ENCODE measurements at places on chromosomes 13 and 19.

- DNase-seq = no peak
Observed at GRCh38 chr13:50168786-50169185, 153.5 kb downstream of the KCNRG start.

DNA sequence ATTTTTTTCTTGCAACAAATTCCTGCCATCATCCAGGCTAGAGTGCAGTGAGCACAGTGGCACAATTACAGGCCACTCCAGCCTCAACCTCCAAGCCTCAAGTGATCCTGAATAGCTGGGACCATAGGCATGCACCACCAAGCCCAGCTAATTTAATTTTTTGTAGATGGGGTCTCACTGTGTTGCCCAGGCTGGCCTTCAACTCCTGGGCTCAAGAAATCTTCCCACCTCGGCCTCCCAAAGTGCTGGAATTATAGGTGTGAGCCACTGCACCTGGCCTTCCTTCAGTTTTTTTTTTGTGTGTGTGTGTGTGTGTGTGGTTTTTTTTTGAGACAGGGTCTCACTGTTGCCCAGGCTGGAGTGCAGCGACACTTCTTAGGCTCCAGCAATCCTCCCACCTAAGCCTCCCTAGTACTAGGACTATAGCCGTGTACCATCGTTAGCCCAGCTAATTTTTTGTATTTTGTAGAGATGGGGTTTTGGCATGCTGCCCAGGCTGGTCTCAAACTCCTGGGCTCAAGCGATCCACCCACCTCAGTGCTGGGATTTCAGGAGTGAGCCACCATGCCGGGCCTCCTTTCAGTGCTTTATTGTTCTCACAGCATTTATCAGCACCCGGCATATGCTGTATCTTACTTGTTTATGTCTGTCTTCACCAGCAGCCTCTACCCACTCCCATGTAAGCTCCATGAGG lies 5.9 kb upstream of the SRRM5 start:
- no peak for DNase-seq

GRCh38 chr19:290372-291005 lies 714 bp downstream of the PLPP2 start:
- peak; percentile 10 for DNase-seq

DNA sequence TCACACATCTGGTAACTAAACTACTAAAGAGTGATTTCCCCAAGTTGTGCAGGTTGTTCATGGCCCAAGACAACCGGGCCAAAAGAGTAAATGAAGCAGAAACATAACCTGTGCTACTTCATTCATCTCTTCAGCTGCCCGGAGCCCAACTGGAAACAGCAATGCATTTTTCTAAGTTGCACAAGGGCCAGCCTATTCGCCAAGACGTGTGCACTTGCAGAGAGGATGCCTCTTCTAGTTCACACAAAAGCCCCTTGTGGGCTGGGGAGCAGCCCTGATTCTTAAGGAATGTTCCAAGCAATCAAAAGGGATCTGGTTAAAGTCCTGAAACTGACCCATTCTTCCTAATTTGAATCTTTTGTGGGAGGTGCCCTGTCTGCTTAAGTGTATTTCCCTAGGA lies 275.8 kb downstream of the SHISA2 start:
- DNase-seq = no peak

GRCh38 chr13:78598116-78598781 lies 5.1 kb downstream of the POU4F1 start:
- no peak for DNase-seq

DNA sequence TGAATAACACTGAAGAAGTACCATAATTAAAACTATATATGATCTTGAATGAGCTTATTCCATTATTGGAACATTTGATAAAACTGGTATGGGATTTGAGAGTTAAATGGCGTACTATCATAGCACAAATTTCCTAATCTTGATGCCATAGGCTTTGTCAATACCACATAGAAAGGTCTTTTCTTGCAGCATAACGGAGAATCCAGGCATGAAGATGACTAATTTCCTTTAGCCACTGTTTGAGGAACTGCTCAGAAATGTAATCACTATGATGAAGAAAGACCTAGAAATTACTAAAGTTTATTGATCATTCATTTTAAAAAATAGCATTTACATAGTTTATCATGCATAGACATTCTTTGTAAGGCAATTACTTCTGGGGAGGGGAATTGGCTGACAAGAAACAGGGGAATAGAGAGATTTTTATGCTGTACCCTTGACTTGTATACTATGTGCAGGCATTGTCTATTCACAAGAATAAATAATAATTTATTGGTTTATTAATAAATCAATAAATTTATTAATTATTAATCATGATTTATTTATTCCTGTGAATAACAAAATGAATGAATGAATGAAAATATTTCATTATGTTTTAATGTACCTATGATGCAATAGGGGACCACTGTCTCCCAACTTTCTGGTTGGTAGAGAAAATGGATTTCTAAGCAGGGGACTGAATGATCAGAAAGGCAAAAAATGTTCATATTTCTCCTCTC lies 2676.6 kb downstream of the PCDH9 start:
- no peak for DNase-seq

DNA sequence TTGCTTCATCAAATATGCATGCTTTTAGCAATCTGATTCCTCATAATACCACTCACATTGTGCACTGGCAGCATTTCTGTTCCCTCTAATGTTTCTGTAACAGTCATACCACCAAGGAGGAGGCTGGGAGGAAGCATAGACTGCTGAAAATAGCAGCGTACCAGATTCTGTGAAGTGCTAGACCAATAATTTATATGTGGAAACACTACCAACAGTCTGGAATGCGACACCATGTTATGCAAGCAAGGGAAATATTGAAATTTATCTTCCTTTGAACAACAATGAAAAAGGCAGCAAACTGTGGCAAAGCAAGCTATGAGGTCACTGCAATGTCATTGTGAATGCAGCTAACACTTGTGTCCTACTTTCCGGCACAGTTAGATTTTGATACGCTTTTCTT lies 1388.0 kb downstream of the EFNB2 start:
- no peak for DNase-seq

- no peak for DNase-seq
Observed at GRCh38 chr13:21733475-21734263, 62.8 kb downstream of the FGF9 start.

DNA sequence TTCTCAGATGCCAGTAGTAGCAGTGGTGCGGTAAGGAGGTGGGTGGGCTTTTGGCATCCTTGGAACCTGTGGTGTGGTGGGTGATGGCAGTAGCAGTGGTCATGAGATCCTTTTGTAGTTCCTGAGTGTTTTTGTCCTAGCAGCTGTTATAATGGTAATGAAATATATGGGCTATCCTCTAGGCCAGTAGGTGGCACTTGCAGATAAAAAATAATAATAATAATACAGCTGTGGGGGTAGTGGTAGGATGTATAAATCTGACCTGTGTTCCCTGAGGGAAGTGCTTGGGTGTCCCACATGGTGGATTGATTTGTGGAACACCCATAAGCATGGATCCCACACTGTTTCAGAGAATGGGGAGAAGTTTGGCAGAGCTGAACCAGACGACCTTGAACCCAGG lies 334.0 kb downstream of the SLITRK5 start:
- DNase-seq = no peak

DNA sequence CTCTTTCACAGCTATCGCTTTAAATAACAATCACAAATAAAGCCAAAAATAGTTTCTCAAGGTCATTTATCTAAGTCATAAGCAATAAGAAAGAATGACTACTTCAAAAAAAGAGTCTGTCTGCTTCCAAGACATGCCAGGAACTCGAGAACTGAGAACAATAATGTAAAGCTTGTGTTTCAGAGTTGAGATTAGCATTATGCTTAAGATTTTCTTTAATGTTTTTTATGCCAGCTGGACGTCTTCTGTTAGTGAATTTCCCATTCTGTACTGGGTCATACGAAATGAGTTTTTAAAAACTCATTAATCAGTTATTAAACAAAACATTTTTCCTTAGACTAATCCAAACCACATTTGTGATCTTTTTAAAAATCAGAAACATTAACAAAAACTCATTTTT lies 3.2 kb upstream of the SPRYD7 start:
- no peak for DNase-seq

- no peak for DNase-seq
Observed at GRCh38 chr19:12937093-12937926, 1.1 kb upstream of the CALR start.

Data from stimulated activated CD8-positive, alpha-beta memory T cell treated with anti-CD3 and anti-CD28 coated beads, Interleukin-12 subunit alpha, Interleukin-12 subunit beta, amount 100 ng/mL, for 1 hour (primary cell).